Stimulated activated naive CD8-positive, alpha-beta T cell treated with anti-CD3 and anti-CD28 coated beads, Interleukin-15, amount 100 ng/mL, for 72 hours (primary cell): ENCODE measurements at places on chromosomes 6 and 20.

- DNase-seq, result no peak
These were observed 186.4 kb upstream of the DEFB112 start for GRCh38 chr6:50236164-50236563.

DNA sequence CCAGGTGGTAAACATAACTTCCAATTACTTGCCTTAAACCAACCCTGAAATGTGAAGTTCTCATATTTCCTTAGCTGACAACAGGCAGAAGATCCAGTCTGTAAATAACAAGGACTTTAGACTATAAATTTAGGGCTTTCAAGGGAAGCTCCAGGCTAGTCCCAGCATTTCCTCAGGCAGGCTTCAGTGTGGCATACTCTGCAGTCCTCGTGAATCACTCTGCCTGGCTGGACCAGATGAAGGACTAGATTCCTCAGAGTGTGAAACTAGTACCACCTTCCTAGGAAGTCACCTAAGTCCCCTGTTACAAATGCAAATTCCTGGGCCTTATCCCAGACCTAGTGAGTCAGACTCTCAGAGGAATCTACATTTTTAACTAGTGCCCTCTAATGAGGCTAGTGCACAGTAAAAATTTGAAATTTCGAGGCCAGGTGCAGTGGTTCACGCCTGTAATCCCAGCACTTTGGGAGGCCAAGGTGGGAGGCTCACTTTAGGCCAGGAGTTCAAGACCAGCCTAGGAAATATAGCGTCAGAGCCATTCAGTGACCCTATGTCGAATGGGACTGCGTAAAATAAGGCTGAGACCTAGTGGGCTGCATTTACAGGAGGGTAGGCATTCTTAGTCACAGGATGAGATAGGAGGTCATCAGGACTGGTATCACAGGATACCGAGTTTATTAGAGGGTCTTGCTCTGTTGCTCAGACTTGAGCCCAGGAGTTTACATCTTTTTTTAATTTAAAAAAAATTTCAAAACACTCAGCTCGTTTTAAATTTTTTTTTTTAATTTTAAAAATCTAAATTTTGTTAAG lies 279.6 kb upstream of the JARID2 start:
- DNase-seq, result no peak

GRCh38 chr6:71886184-71887005 lies at the start of gene RIMS1:
Gene RIMS1, plus strand, starts transcription at chr6:71886550. Its CDS starts 474 bp downstream, at chr6:71887024.
- DNase-seq, result no peak

GRCh38 chr6:3310703-3311102 lies 52.0 kb downstream of the PSMG4 start:
- no peak for DNase-seq

GRCh38 chr6:7341989-7342742 lies 29.2 kb upstream of the SSR1 start:
- no peak for DNase-seq

GRCh38 chr6:28944412-28944865 lies 20.7 kb upstream of the TRIM27 start:
- peak; percentile 75 for DNase-seq

- no peak for DNase-seq
These were observed 74.1 kb upstream of the NAA20 start for GRCh38 chr20:19943061-19943521.

DNA sequence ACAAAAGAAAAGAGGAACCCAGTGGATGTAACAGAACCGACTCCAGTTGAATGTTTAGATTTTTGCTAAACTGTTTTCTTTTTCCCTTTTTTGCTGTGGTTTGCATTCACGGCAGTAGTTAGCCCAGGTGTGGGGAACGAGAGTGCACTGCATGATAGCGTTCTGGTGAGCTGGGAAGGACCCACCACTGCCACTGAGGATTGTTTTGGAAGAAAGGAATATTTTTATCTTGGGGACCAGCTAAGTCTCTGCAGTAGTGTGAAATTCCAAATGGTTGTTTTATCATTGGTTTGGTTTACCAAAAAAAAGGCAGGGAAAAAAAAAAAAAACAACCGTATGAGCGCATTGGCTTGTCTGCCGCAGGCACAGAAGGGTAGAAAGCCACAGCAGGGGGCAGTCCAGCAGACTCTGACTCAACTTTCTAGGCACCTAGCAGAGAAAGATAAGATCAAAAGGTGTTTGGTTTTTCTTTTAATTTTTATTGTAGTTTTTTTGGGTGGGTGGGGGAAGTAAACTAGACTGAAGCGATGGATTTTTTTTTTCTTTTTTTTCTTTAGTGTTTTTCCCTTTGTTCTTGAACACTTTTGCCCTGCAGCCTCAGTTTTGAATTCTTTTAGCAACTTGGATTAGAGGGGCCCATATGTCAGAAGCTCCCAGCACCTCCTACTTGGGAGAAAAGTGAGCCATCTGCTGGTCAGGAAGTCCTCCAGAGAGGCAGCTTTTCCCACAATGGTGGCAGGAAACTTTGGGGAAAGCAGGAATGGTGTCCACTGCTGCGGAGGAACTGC lies 13.5 kb upstream of the RAB5IF start:
- DNase-seq, result peak; percentile 67

DNA sequence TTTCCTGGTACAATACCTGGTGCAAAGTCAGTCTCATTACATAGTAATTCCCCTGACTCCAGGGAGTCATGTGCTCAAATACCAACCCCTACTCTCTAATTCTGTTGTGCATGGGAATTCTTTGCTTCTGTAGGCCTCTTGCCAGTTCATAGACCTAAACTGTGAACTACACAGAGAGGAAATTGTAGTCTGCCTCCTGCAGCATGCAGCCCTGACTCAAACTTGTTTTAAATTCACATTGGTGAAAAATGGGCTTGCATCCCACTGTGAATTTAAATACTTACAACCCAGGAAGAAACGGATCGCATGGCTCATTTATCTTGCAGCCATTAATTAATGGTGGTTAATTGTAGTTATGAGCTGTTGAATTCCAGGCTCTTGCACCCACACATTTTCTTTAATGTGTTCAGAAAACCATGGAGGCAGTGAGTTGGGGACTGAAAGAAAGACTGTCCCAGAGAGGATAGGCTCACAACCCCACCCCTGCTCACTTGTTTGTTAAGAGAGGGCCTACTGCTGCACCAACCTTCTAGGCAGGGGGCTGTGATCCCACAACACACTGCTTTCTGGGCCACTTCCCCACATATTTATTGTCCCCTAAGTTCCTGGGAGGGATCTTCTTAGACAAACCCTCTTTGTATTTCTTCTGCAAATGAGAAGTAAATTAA lies 579.1 kb downstream of the DHX35 start:
- no peak for DNase-seq

GRCh38 chr20:62508641-62509051 lies 32.9 kb upstream of the GATA5 start:
- no peak for DNase-seq

- no peak for DNase-seq
These were observed 172.6 kb upstream of the PHACTR1 start for GRCh38 chr6:12543953-12544352.

GRCh38 chr6:35498422-35499067 lies 1.7 kb upstream of the TEAD3 start:
- no peak for DNase-seq

DNA sequence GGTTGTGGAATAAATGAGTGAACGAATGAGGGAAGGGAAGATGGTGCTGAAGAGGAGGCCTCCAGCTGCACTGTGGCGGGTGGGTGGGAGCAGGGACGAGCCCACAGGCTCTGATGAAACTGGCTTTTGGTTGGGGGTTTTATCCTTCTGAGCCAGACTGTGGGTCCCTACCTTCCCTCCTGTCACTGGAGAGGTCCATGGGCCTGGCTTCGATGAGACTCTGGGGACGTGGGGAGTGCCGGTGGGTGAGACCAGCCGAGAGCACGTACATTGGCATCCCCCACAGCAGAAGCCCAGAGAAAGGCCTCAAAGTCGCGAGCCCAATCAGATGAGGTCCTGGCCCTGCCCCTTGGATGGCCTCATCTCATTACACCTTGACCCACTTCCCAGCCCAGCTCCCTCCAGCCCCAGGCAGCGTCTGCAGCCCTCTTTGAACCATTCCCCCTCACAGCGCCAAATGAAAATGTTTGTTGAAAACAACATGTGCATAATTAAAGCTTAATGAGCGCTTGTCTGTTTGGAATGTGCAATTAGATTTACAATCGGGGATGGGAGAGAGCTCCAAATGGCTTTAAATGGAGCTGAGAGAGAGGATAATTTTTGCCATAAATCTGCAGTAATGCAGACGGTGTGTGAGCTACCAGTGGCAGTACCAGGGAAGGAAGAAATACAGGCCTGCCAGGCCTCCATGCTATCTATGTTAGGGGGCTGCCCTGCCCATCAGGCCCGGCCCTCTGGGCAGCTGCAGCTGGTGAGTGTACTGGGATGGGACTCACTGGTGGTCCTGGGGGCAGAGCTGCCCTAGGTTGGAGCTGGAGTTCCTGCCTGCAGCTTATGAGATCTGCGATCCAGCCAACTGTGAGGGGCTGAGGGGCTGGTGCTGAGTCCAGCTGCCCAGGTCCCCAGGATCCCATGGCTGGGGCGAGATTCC lies 47.2 kb downstream of the TOX2 start:
- DNase-seq, result no peak

- DNase-seq, result no peak
These were observed 842.1 kb upstream of the MANEA start for GRCh38 chr6:94735270-94735669.

- DNase-seq, result no peak
These were observed 117.5 kb upstream of the PCSK2 start for GRCh38 chr20:17109307-17109706.

DNA sequence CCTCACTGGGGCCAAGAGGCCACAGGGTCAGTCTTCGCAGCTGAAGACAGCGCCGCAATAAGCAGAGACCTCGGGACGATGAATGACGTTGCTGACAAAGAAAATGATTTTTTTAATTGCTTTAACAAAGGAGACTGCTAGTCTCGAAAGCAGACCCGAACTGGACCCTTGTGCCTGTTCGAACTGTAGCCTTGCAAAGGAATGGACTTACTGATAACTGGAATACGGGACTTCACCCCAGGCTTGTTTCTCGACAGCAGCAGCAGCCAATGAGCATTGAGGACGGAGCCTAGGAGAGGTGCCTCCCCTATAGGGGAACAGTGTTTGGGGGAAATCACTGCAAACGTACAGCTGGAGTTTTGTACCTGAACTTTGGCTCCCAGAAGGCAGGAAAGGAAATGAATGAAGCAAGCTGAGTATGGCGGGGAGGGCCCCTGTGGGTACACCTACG lies 1.3 kb upstream of the TAF4 start:
- DNase-seq, result no peak

GRCh38 chr20:37990571-37991151 lies 42.6 kb downstream of the TTI1 start:
- DNase-seq, result peak; percentile 59

- DNase-seq, result no peak
These were observed 681.8 kb downstream of the TBC1D32 start for GRCh38 chr6:120652506-120652905.

GRCh38 chr6:6564154-6564553 lies 24.4 kb upstream of the LY86 start:
- peak; percentile 32 for DNase-seq

DNA sequence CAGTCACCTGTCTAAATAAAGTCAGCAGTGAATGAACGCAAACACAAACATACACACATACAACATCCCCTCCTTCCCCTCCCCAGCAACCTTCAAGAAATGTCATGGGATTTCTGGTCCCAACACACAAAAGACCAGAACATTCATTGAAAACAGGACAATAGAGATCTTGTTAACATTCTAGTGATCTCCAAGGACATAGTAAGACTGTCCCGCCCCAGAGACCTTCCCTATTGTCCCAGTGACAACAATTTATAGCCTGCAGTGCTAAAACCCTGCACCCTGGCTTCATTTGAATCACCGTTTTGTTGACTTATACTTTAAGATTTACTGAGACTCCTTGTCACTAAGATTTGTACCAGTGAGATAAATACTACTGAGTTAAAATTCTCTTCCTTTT lies 143.9 kb upstream of the NOX3 start:
- no peak for DNase-seq

DNA sequence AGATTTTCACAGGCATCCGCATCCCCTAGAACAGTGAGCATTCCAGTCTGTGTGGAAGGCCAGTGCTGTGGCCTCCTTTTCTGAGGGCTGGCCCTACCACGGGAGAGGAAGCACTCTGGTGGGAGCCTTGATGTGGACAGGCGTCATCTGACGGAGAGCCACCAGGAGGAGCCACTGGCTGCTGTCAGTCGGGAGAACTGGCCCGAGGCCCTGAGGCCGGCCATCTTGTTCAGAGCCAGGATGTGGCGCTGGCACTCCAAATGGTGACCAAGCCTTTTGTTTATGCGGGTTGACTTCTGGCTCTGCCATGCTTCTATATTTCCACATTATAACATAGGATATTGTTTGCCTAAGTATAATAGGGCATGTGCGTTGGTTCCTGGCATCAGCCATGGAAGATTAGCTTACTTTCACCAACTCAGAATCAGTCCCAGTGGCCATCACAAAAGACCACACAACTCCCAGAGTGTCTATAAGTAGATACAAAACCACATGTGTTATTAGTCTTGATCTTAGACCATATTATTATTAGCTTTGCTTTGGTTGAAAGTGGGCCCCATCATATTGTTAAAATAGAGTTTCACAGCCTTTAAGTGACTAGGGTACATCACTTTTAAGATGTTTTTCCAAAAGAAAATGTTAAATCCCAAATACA lies 273.9 kb upstream of the TAB2 start:
- no peak for DNase-seq

DNA sequence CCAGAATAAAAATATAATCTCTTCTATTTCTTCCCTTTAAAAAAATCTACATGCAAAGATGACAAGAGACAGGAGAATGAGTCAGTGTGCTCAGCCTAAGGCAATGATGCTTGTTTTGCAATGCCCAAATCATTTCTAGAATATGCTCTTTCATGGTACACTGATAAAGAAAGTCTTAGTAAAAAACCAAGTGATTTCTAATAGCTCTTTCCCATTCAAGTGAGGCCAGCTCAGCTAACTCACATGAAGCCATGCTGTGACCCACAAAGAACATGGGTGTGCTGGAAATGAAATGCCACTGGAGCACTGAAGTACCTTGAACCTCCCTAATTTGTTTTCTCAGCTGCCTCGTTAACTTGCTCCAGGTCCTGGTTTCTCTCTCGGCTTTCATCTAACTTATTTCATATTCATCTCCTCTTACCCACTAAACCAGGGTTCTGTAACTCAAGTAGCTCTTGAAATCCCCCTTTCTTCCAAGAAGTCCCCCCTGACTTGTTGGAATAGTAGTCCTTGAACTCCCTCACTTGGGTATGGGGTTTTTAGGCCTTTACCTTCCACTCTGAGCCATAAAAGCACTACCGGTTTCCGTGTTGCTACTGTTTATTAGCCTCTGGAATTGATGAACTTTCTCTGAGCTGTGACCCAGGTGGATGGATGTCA lies 92.7 kb downstream of the IRF4 start:
- DNase-seq, result peak; percentile 77
